Stimulated activated CD4-positive, alpha-beta T cell treated with anti-CD3 and anti-CD28 coated beads, TNF-alpha, amount 100 ng/mL, for 4 hours (primary cell): ENCODE measurements at places on chromosomes 16 and 17.

GRCh38 chr16:7017006-7017662 is 315.5 kb upstream of the RBFOX1 start:
- no peak for DNase-seq

DNA sequence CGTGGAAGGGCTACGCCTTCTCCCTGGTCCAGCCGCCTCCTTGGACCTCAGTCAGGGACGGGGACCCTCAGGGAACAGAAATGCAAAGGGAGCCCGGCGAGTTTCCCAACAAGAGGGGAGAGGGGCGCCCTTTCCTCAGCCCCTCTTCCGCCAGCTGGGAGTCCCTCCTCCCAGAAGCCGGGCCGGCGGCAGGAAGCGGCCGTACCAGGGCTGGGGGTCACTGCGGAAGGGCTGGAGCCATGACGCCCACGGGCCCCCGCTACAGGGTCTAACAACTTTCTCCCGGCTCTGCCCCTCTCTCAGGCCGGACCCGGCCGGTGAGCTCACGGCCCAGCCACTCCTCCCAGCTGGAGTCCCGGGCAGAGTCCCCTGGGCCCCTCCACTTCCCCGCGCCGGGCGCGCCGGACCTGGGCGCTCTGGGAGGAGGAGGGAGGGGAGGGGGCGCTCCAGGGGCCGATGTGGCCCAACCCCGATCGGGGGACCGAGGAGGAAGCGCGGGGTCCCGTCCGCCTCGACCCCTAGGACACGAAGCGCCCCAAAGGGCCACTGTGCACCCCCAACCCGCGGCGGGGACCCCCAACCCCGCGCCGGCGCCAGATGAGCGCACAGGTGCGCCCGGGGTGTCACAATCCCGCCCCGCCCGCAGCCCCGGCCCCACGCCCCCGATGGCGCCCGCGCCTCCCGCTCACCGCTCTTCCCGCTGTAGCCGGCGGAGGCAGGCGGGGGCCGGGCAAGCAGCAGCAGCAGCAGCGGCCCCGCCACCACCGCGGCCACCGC is 578 bp downstream of the PGAP6 start:
- DNase-seq = no peak

GRCh38 chr16:20141956-20142355 is 68.3 kb upstream of the GPR139 start:
- DNase-seq = no peak

DNA sequence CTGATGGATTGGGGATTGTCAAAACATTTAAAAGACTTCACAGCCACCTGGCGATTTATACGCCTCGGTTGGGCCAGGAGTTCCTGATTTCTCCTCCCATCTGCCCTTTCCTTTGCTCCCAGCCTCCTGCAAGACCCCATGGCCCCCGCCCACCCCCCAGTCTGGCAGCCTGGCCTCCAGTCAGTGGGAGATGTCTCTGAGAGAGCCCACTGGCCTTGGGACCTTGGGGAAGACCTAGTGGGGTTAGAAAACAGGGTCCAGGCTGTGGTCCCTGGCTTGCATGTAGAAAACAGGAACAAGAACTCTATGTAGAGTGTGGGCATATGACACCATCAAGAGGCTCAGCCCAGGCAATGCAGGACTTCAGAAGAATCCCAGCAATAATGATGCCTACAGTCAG is 209.4 kb upstream of the C16orf82 start:
- DNase-seq = no peak

DNA sequence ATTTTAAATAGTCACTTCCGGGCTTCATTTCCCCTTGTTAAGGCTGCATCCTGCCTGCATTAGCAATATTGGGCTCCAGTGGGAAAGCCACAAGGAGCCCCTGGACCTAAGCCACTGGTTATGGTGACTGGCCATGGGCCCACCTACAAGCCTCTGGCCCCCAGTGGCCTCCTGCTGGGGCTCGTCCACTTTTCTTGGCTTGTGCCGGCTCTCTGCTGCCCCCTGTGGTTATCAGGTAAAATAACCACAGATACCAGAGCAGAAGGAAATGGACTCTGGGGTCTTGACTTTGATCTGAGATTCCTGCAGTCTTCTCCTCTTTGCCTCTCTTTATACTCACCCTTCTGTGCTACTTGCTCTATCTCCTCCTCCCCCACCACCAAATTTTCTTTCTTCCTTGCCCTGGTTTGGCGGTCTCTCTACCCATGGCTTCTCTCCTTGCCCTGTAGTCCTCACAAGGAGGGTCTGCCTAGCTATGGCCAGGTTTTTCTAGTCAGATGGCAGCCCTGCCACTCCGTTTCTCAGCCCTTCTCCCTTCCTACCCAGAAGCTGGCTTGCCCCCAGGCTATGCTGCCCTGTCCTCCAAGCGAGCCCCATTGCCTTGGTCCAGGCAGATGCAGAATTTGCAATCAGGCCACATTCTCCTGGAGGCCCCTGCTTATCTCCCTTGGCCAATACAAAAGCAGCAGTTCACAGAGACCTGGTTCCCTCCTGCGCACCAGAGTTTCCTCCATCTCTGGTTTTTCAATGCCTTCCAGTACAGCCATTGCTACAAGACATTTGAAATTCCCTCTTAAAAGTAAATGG is 82.9 kb upstream of the RCVRN start:
- no peak for DNase-seq

DNA sequence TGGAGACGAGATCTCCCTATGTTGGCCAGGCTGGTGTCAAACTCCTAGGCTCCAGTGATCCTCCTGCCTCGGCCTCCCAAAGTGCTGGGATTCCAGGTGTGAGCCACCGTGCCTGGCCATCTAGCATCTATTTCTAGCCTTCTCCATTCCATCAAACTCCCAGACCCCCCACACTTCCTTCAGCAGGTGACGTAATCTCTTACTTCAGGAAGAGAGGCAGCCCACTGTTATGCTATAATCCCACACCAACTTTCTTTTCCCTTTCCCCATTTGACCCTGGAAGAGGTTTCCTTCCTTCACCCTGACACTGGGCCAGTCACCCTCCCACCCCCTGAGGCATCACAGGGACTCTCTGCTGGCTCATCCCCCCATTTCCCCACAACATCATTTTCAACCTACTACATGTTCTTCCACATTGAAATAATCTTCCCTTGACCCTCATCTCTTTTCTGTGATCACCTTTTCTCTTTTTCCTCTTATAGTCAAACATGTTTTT is 7.6 kb downstream of the ITGA2B start:
- no peak for DNase-seq

- DNase-seq = no peak
Observed at GRCh38 chr16:82715160-82715559, 88.4 kb downstream of the CDH13 start.

DNA sequence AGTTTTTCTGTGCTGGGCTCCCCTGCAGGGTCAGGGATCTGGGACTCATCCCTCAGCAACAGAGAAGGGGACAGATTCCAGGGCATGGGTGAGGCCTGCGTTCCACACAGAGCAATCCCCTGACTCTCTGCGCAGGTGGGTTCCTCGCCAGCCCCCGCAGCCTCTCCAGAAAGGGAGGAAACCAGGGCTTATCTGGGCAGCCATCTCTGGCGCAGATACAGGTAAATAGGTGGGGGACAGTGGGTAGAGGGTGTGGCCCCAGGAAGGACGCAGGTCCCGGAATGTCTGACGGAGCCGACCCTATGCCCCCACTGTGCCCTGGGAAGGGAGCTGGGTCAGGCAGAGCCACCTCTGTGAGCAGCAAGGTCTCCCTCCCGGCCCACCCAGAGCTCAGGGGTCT is 23.2 kb downstream of the PIEZO1 start:
- DNase-seq = no peak

DNA sequence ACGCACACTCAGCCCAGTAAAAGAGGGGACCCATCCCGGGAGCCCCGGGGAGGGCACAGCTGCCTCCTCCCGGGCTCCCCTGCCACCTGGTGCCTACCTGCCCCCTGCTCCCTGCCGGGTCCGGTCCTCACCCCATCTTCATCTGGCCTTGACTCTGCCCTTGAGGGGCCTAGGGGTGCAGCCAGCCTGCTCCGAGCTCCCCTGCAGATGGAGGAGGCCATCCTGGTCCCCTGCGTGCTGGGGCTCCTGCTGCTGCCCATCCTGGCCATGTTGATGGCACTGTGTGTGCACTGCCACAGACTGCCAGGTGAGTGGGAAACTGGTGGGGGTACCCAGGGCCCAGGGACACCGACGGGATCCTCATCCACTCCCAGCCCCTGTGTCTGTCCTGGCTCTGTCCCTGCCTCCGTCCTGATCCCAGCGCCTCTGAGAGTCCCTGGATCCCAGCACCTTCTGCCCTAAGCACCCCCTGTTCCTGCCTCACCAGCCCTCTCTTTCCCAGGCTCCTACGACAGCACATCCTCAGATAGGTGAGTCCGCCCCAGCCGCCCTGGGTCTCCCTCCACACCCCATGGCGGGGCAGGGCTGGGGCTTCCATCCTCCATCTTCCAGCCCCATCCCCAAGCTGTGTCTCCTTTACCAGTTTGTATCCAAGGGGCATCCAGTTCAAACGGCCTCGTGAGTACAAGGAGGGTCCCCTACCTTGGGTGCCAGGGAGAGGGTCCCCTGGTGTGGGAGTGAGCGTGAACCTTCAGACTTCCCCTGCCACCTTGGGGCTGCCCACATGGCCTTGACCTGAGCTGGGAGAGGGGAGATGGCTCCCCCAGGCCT is 574 bp downstream of the LAT start:
- no peak for DNase-seq

- no peak for DNase-seq
Observed at GRCh38 chr16:31693733-31694132, 166.0 kb downstream of the AHSP start.

DNA sequence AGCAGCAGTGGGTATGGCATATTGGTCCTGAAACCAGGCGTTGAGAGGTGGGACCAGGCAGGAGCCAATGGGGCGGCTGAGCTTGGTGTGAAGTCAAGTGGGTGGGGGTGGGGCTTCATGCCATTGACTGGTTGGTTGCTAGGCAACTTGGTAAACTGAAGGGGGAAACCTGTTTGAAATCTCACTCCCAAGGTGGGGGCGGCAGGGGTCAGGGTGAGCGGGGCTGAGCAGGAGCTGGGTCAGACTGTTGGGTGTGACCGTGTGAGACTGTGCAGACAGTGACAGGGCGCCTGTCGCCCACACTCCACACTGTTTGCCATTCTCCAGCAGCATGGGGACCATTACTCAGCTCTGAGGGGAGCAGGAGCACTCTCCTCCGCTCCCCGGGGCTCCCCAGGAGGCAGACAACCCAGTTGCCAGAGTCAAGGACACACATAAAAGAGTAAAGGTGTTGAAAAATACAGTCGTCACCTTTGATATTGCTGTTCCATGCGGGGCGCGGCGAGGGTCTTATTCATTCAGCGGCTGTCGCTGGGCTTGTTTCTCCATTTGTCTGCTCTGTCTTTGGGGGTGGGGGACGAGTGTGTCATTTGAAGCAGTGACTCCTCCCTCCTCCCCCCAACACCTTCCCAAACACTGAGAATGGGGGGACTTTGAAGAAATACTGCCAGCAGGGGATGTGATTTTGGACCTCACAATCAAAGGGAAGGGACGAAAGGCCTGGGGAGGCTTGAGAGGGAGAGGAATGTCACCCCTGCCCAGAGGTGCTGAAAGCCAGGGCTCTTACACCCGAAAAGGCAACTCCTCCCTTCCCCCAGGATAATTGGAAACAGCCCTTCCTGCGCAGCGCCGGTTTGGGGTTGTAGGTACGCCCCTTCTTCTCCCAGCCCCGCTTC is 1.2 kb upstream of the EFNB3 start:
- DNase-seq = no peak

GRCh38 chr17:11642655-11643054 is 44.4 kb downstream of the DNAH9 start:
- DNase-seq = no peak

GRCh38 chr17:57110152-57110542 is 25.1 kb downstream of the AKAP1 start:
- DNase-seq = no peak

- no peak for DNase-seq
Observed at GRCh38 chr17:74918906-74919305, 4.1 kb downstream of the USH1G start.

DNA sequence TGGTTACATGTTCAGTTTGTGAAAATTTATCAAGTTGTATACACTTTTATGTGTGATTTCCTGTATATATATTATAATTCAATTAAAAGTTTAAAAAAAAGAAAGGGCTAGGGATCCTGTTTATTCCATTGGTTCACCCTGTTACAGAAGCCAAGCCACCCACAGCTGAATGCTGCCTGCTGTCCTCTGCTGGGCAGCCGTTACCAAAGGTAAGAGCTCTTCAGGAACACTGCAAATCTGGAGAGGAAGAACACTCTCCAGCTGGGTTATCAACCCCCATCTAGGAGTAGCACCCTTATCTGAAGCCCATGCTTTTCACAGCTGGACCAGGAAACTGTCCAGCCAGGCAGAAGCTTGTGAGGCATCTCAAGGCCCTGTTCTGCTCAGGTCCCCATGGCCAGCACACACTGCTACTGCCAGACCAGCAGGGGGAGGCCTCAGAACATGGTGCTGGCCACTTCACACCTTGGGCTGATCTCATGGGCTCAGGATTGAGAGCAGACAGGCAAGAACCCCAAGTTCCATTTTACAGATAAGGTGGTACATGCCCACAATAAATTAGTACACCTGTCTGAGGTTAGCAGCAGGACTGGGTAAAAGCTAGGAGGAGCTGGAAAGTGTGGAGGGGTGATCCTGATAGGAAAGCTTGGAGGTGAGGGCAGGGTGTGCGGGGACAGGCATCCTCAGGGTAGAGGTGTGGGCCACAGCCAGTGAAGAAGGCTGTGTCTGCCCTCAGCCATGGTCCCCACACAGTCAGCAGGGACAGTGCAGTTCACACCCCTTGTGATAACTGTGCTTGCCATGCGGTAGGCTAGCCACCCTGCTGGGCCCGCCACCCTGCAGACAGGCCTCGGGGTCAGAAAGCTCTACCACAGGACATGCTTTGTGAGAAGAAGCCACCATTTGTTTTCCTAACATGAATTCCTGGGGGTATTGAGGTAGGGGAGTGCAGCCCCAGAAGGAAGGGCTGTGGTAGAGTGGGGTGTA is 54.3 kb upstream of the SREBF1 start:
- DNase-seq = no peak

GRCh38 chr16:68909099-68909733 is 65.9 kb downstream of the TANGO6 start:
- DNase-seq = no peak

DNA sequence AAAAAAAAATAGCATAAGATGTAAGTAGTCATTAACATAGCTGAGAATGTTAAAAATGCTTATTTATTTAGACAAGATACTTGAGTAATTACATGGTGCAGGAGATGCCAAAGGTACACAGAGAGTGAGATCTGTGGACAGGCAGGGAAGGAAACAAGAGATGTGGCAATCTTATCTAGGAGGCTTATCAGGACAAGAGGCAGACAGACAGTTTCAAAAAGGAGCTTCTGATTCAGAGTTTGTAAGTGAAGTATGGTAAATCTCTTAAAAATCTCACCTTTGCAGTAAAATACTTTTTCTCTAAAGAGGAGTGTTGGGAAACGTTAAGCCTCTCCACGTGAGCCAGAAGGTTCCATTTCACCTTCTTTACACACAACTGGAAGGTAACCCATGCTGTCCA is 19.9 kb upstream of the GHDC start:
- no peak for DNase-seq

- DNase-seq = no peak
Observed at GRCh38 chr16:21964353-21964752, 11.2 kb downstream of the UQCRC2 start.

GRCh38 chr17:2055292-2056205 is 646 bp downstream of the HIC1 start:
- DNase-seq = no peak

GRCh38 chr16:25707982-25708583 is 16.3 kb downstream of the HS3ST4 start:
- no peak for DNase-seq

GRCh38 chr17:51050291-51051033 is 70.2 kb downstream of the SPAG9 start:
- DNase-seq = no peak
